ENCODE measurements at places on chromosomes 12 and 14.

GRCh38 chr12:122107261-122107660 lies 28.7 kb downstream of the MLXIP start:
- DNase-seq = no peak

GRCh38 chr12:39144613-39145061 lies 239.2 kb upstream of the CPNE8 start:
- DNase-seq = no peak

- no peak for DNase-seq
These were observed 299.7 kb upstream of the RGS6 start for GRCh38 chr14:71632440-71632946.

- DNase-seq = no peak
These were observed 196.2 kb downstream of the ZFP36L1 start for GRCh38 chr14:68596701-68597100.

GRCh38 chr12:4159851-4160250 lies 113.7 kb upstream of the CCND2 start:
- DNase-seq = no peak

- no peak for DNase-seq
These were observed 1501.8 kb upstream of the FLRT2 start for GRCh38 chr14:84028080-84028604.

DNA sequence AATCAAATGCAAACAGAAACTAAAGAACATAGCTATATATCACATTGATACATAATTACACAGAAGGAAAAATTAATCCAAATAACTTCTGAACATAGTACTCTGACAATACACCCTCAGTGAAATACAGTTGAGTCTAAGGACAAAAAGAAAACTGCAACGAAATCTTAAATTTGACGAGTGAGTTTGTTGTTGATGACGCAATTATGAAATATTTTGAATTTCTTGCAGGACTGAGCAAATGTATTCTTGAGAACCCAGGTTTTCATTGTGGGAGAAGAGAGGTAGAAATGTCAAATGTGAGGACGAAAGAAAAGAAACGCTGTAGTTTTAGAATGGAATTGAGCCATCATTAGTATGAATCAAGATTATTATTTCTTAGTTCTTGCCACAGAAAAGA lies 46.3 kb downstream of the EGLN3 start:
- DNase-seq = no peak

DNA sequence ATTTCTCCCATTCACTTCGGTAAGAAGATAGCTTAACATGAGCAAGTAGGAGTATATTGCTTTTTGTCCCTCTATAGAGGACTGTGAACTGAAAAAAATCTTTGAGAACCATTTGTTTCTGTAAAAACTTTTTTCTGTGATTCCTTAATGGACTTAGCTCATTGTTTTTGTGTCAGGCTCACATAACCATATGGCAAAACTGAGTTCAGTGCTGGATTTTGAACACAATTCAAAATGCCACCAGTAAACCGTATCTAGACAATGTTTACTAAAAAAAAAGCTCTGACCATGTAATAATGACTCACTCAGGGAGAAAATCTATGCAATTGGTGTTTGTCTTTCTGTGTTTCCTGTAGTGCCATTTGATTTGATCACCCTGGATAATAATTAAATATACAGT lies 5.2 kb downstream of the TRHDE start:
- no peak for DNase-seq
